ENCODE measurements at places on chromosomes 7 and 10. TPM values are rescaled to one million over a fixed set of nuclear protein-coding genes. Genes with fewer than 3 reads are reported as not detected.

DNA sequence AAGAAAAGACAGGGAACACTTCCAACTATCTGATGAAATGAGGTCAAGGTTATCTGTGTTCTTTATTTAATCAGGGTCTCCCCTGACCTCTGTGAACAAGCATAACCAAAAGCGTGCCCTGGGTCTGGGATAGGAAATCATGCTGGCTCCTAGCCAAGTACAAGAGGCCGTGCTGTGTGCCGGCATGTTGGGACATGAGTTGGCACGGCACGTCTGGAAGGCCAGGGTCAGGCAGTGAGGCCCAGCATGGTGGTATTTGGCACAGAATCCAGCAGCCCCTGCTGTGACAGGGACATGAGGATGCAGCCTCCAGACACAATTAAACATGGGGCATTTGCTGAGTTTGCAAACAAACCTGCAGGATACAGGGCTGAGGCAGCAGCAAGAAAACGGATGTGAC, 320.4 kb downstream of the PLXNA4 start:
- peak; percentile 52 for DNase-seq

DNA sequence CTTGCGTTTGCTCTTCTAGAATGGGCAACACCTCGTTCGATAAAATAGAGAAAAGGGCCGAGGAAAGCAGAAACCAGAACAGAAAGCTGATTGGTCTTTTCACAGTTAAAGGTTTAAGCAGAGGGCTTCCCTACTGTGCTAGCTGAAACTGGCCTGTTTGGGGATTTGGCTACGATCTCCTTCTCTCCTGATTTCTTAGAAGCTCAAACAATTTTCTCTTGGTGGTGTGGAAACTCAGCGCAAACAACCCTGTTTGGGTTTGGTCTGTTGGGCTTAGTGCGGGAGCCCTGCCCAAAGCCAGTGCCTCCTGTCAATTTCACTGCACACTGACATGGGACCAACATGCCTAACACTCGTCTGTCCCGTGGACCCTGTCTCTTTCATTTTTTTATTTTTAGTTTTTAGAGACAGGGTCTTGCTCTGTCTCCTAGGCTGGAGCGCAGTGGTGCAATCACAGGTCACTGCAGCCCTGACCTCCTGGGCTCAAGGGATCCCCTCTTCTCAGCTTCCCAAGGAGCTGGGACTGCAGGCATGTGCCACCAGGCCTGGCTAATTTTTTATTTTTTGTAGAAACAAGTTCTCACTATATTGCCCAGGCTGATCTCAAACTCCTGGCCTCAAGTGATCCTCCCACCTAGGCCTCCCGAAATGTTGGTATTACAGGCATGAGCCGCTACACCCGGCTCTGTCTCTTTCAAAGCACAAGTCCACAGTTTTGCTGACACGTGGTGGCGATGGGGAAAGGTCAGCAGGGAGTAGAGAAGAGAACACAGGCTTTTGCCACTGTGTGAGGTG, 16.5 kb upstream of the BNIP3 start:
- no peak for DNase-seq

KCND2 gene
- 0.38 TPM for total RNA-seq

GRCh38 chr7:66348531-66348930, 143.4 kb downstream of the TPST1 start:
- no peak for DNase-seq

GRCh38 chr7:39969431-39969830, 19.4 kb downstream of the CDK13 start:
- DNase-seq, result no peak

PAX2 gene
- total RNA-seq, result not detected

GRCh38 chr7:69738396-69738951, 140.2 kb downstream of the AUTS2 start:
- no peak for DNase-seq

ADAM8 gene
- total RNA-seq, result 18.7 TPM

GRCh38 chr10:30980951-30981616, 50.6 kb downstream of the ZNF438 start:
- DNase-seq, result no peak

SLC26A3 gene
- total RNA-seq, result not detected

ARHGAP22 gene
- total RNA-seq, result 9.6 TPM

- DNase-seq, result no peak
Observed at GRCh38 chr7:94129443-94130140, 125.4 kb upstream of the BET1 start.
